DMS79 treated with DMSO at 0.1 percent for 48 hours (cell line): ENCODE measurements at places on chromosomes 16 and 17.

DNA sequence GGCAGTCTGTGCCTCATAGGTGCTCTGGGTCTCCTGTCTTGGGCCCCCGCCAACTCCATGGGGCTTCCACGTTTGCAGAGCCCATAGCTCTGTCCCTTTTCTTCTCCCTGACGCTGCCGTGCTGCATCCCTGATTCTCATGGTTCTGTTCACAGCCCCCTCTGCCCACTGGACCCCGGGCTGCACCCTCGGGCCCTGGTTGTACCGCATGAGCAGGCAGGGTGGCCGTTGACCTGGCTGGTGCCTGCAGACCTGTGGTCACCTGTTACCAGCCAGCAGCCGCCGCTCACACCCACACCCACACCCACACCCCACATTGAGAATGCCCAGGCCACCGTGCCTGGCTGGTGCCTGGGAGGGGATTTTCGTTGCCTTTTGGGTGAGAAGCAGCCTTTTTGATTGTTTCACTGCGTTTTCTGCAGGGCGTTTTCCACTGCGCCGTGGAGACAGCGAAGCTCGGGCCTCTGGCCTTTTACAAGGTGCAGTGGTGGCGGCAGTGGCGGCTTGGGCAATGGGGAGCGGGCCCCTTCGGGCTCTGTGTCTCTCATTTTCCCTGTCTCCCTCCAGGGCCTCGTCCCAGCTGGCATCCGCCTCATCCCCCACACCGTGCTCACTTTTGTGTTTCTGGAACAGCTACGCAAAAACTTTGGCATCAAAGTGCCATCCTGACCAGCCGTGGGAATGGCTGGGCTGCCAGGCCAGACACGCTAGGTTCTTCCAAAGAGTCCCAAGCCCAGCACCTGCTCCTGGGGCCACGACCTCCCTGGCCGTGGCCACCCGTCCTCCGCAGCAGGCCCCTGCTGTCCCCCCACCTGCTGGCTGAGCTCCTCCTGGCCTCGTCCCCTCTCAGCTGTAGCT, 7.6 kb downstream of the SLC25A10 start:
- no peak for DNase-seq

- no peak for DNase-seq
Observed at GRCh38 chr17:70517816-70518215, 348.5 kb downstream of the KCNJ2 start.

- no peak for DNase-seq
Observed at GRCh38 chr16:3158026-3158509, 23.2 kb downstream of the ZNF213 start.

GRCh38 chr16:20566864-20567263, 9.3 kb downstream of the ACSM2B start:
- no peak for DNase-seq
